Breast epithelium (tissue), 4 donors: ENCODE measurements at places on chromosomes 11 and 22.

- no peaks in the 10 kb centered on the region for H3K4me1 ChIP-seq
- no peak overlapping the region for H3K27ac ChIP-seq
- H3K4me3 ChIP-seq, result no peak overlapping the region
- DNase-seq, result no peak
- no peaks in the 10 kb centered on the region for H3K27me3 ChIP-seq
- no peaks in the 10 kb centered on the region for H3K36me3 ChIP-seq
Measured at GRCh38 chr11:36657610-36658267, 59.7 kb upstream of the RAG2 start.

DNA sequence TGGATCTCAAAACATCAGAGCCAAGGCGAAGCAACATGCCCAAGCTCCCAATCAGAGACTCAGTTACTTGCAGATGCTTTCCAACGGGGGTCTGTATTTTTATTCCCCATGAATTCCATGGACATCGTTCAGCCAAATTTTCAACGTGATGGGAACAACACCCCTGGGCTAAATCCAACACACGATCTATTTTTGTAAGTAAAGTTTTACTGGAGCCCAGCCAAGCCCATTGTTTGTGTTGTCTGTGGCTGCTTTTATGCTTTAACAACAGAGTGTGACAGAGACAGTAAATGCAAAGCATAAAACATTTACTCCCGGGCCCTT lies 33.7 kb downstream of the SLC5A1 start:
- no peaks in the 10 kb centered on the region for H3K27me3 ChIP-seq
- DNase-seq, result no peak
- H3K36me3 ChIP-seq, result no peaks in the 10 kb centered on the region

DNA sequence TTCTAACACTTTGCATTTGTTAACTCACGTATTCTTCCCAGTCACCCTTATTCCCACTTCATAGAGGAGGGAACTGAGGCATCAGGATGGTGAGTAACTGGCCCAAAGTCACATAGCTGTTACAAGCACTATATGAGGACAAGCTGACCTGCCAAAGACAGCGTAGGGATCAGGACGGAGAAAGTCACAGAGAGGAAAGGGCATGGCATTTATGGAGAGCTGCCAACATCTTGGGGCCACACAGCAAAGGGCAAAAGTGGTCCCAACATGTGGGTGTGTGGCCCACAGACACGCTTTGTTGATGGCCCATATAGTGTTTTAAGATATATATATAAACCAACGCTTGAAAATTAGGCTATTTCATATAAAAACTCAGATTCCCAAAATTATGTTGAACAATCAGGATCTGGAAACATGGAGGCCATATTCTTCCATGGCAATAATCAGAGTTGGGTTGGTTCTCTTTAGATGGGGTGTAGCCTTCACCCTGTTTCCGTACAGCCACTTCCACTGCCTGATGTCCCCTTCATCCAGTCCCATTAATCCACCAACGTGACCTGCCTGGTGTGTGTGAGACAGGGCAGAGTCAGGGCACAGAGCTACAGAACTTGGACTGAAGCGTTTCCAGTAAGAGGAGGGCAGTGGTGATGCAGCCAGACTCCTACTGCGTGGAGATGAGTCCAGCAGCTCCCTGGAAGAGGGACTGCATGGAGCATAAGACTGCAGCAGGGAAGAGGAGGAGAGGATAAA lies 39.9 kb upstream of the CD5 start:
- H3K4me3 ChIP-seq, result no peak overlapping the region
- H3K36me3 ChIP-seq, result no peaks in the 10 kb centered on the region
- no peak for DNase-seq
- no peaks in the 10 kb centered on the region for H3K27me3 ChIP-seq
- H3K4me1 ChIP-seq, result no peaks in the 10 kb centered on the region

DNA sequence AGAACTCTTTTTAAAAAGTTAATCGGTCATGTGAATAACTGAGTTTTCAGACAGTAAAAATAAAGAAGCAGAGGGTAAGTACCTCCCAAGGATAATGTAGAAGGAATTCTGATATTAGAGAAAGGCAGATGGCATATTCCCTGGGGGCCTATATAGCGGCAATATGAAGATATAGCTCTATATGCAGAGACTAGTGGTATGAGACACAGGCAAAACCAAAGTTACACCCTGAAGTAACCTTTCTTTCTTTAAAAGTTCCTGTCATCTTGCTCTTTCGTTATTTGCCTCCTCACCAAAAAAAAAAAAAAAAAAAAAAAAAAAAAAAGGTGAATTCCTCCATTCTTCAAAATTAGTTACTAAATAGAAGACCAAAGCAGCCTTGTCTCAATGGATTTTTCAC lies 76.2 kb upstream of the ARHGAP32 start:
- H3K36me3 ChIP-seq, result no peaks in the 10 kb centered on the region
- no peaks in the 10 kb centered on the region for H3K4me1 ChIP-seq

DNA sequence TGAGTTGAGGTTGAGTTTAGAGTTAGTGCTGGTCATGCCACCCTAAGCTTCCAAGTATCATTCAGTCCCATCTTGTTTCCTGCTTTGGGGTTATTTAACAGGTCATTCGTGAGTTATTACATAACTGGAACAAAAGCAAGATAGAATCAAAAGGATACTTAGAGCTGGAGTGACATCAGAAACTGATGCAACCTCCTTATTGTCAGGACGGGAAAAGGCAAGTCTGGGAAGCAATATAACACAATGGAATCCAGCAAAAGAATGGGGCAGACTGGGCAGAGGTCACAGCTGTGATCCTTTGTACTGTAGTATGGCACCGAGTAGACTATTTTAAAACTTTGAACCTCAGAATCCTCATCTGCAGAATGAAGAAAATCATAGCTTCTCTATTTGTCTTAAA lies 4.4 kb upstream of the PRSS23 start:
- no peak overlapping the region for H3K4me3 ChIP-seq
- no peaks in the 10 kb centered on the region for H3K36me3 ChIP-seq
- no peaks in the 10 kb centered on the region for H3K27me3 ChIP-seq
- no peak overlapping the region for H3K27ac ChIP-seq

DNA sequence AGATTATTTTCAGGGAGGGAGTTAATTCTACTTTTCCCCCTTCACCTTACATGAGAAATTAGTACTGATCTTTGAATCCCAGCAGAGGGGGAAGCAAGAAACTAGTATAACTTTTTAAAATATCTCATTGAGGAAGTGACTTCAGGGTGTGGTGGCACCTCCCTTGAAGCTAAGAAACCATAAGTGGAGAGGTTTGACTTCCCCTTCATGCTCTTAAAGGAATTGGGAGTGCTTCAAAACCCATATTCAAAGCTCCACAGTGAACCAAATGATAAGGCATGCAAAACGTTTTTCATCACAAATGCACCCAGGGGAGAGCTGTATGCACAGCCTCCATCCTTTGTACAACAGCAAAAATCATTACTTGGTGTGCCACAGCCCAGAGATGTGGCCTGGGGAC lies 540 bp downstream of the MS4A14 start:
- DNase-seq, result no peak
- H3K27me3 ChIP-seq, result no peaks in the 10 kb centered on the region

- H3K4me1 ChIP-seq, result no peaks in the 10 kb centered on the region
- H3K27ac ChIP-seq, result no peak overlapping the region
- no peaks in the 10 kb centered on the region for H3K27me3 ChIP-seq
- no peaks in the 10 kb centered on the region for H3K36me3 ChIP-seq
- no peak for DNase-seq
Measured at GRCh38 chr22:23752750-23753149, 1.5 kb downstream of the VPREB3 start.

- H3K27ac ChIP-seq, result no peak overlapping the region
- H3K4me3 ChIP-seq, result no peak overlapping the region
- H3K27me3 ChIP-seq, result no peaks in the 10 kb centered on the region
- peak; percentile 31 for DNase-seq
Measured at GRCh38 chr11:2205981-2206690, 34.5 kb upstream of the TH start.

GRCh38 chr11:118650366-118650765 lies 29.1 kb downstream of the TREH start:
- no peak for DNase-seq
- no peak overlapping the region for H3K27ac ChIP-seq
- H3K27me3 ChIP-seq, result no peaks in the 10 kb centered on the region
- H3K4me1 ChIP-seq, result no peaks in the 10 kb centered on the region
- H3K36me3 ChIP-seq, result no peaks in the 10 kb centered on the region
- H3K4me3 ChIP-seq, result no peak overlapping the region

DNA sequence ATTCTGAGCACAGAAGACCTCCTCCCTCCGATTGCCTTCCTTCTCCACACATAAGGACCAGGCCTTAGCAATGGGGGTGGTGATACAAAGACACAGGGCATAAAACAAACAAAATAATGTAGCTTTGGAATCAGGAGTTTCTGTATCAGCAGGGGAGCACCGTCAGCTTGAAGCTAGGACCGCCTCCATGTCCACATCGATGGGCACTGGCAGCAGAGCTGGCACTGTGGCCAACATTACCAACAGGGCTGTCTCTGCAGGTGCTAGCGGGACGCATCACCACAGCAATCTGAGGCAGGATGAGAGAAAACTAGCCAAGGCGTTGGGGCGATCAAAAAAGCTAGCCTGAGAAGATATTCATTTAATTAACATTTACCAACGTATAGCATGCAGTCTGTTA lies 201.4 kb downstream of the MAML2 start:
- peaks cover 12% of the 10 kb centered on the region for H3K4me1 ChIP-seq
- H3K36me3 ChIP-seq, result no peaks in the 10 kb centered on the region
- H3K4me3 ChIP-seq, result no peak overlapping the region

DNA sequence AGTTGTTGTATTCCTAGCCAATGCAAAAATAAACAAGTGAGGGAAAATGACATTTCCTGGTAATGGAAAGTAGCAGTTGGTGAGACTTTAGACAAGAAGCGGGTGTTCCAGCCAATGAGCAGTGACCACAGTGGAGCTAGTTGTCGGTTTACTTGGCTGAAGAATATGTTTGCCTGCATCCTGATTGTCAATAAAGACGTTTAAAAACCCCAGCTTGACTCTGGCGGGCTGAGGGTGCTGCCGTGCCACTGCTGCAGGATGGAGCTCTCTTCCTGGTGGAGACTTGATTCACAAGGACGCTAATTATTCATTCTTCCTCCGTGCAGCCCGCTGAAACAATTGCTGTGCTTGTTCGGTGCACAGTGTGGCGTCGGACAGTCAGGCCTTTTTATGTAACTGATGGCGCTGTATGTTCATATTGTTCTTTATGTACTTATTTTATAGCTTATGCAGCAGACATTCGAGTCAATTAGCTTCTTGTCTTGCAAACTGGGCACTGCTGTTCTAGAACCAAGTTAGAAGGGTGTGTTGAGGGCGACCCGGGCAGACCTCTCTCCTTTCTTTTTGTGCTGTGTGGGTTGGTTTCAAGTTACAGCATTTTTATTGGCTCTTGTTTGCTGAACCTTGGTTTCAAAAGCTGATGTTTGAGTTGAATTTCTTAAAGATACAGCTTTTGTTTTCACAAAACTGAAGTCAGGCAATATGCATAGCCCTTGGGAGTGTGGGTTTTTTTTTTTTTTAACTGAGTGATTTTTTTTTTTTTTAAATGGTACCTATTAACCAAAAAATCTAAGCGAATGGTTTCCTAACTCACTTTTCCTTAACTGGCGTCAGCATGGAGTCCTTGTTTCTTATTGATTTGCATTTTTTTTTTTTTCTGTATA lies 153.9 kb downstream of the TEAD1 start:
- no peaks in the 10 kb centered on the region for H3K36me3 ChIP-seq
- peak overlapping the region; percentile 54 for H3K4me3 ChIP-seq
- H3K4me1 ChIP-seq, result no peaks in the 10 kb centered on the region
- peak; percentile 60 for DNase-seq
- no peaks in the 10 kb centered on the region for H3K27me3 ChIP-seq
- H3K27ac ChIP-seq, result peak overlapping the region; percentile 81

- H3K36me3 ChIP-seq, result no peaks in the 10 kb centered on the region
- no peaks in the 10 kb centered on the region for H3K27me3 ChIP-seq
- no peak overlapping the region for H3K4me3 ChIP-seq
Measured at GRCh38 chr11:103596315-103596714, 440.1 kb upstream of the DDI1 start.

DNA sequence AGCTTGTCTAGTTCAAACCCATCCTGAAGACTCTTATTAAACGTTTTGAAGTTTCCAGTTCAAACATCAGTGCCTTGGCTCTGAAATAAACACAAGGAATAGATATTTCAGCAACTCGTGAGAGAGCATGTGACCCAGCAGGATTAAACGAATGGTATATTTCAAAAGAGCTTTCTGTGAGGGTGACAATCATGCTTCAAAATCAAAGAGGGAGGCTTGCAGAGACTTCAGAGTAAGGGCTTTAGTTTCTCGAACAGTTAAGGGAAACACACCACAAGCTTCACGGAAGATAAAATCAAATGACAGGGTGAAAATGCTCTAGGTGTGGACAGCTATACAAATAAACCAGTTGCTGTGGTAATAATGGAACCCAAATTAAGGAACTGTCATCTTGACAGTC lies 1.4 kb downstream of the HPS4 start:
- peak overlapping the region; percentile 97 for H3K27ac ChIP-seq
- DNase-seq, result no peak
- H3K4me3 ChIP-seq, result no peak overlapping the region
- peaks cover 13% of the 10 kb centered on the region for H3K4me1 ChIP-seq
- H3K36me3 ChIP-seq, result no peaks in the 10 kb centered on the region
- no peaks in the 10 kb centered on the region for H3K27me3 ChIP-seq

DNA sequence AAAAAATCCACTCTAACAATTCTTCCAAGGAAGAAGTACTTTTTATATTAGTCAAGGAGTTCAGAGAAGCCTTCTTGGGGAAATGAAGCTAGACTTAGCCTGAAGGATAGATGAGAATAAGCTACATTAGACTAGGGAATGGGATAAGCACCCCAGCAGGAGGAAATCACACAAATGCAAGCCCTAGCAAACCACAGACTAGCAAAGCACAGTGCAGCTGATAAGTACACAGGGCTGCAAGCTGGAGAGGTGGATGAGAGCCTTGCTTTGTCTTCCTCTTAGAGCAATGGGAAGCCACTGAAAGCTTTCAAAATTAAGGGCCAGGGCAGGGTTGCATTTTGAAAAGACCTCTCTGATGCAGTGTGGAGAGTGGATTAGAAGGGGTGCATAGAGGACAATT lies 946.2 kb downstream of the LRRC4C start:
- H3K27ac ChIP-seq, result no peak overlapping the region
- H3K4me3 ChIP-seq, result no peak overlapping the region
- H3K36me3 ChIP-seq, result no peaks in the 10 kb centered on the region

GRCh38 chr11:6734616-6735015 lies 37.2 kb downstream of the OR2AG2 start:
- H3K4me3 ChIP-seq, result no peak overlapping the region
- DNase-seq, result no peak
- H3K27ac ChIP-seq, result no peak overlapping the region
- H3K36me3 ChIP-seq, result no peaks in the 10 kb centered on the region
- no peaks in the 10 kb centered on the region for H3K27me3 ChIP-seq
- no peaks in the 10 kb centered on the region for H3K4me1 ChIP-seq

DNA sequence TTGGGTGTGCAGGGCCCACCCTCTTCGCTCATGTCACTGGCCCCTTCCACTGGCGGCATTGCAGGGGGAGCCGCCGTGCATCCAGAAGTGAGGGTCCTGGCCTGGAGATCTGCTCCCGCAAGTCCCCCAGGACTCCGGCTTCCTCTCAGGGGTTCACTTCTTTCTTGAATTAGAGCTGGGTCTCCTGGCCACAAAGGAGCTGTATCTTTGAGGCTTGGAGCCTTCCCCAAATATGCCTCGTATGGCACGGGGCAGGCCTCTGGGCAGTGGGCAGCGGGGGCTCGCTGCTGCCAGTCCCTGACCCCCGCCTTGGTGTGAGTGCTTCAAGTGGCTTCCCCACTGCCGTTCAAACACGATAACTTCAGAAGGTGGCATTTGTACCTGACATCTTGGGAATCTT lies 7.4 kb upstream of the IFITM3 start:
- H3K4me1 ChIP-seq, result no peaks in the 10 kb centered on the region
- H3K36me3 ChIP-seq, result no peaks in the 10 kb centered on the region
- no peak for DNase-seq
- H3K27ac ChIP-seq, result no peak overlapping the region

GRCh38 chr11:83061883-83062282 lies 9.8 kb downstream of the RAB30 start:
- H3K36me3 ChIP-seq, result no peaks in the 10 kb centered on the region
- no peak overlapping the region for H3K27ac ChIP-seq
- H3K4me1 ChIP-seq, result no peaks in the 10 kb centered on the region
- no peak for DNase-seq
- H3K4me3 ChIP-seq, result no peak overlapping the region
- no peaks in the 10 kb centered on the region for H3K27me3 ChIP-seq
